NCI-H446 treated with DMSO at 0.1 percent for 48 hours (cell line): ENCODE measurements at places on chromosomes 7 and 10.

DNA sequence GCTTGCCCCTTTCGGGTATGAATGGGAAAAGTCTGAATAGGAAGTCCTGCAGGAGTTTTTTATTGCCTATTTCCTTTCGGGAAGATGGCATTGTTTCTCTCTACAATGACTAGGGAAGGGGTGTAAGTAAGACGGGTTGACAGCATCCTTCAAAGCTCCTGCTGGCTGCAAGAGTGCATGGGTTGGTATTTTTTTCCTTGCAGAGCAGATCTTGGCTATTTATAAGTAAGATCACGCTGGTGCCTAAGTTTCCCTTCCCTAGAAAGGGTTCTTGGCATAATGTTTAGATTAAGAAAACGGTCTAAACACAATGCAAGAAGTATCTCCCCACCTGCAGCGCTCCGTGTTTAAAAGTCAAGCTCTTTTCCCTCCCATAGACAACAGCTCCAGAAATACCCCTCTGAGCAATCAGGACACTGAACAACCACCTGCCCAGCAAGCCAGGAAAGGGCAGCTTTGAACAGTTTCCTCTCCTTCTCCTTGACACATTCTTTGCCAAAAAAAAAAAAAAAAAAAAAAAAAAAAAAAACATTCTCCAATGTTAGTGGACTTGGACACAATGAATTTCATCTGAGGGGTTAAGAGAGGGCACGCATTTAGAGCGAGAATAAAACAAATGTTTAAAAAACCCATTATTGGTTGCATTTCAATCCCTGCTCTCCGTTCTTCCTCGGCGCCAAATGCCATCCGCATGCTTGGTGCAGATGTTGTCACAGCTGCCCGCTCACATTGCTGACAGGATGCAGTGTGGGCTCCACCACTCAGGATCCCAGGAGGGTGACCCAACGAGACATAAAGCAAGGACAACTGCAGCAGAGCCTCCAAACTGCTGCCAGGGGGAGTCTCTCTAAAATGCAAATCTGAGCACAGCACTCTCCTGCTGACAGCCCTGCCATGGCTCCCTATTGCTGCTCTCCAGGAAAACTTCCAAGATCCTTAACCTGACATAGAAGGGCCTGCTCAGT is 427.4 kb upstream of the MGMT start:
- no peak for DNase-seq

DNA sequence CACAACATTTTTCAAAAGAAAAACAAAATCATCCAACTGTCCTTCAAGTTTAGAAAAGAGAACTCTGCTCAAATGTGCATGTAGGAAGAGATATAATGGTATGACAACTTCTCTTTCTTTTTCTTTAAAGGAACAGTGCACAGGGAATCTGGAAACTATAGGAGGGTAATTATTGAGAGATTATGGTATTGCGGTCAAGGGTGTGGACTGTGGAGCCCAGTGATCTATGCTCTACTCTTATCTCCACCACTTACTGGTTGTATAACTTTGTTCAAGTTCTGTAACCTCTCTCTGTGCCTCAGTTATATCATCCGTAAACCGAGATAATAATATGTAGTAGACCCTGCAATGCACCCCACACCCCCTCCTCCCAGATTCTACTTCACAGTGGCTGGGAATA is 69.8 kb upstream of the PCGF5 start:
- DNase-seq = no peak

GRCh38 chr7:125568799-125569198 is 639.2 kb upstream of the POT1 start:
- DNase-seq = no peak

DNA sequence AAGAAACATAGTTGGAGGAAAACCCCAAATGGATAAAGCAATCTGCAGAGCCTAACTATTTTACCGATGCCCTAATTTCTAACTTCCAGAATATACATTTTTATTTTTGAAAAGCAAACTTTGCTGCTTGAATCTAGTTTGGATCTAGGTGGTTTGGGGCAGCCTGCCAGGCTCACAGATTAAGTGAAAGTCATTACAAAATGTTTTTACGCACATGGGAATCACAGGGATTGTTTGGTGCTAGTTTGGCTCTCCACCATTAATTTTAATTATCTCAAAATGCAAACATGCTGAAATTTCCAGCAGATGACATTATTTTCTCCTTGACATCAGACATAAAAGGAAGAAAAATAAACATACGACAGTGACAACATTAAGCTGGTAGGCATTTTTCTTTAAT is 166.7 kb upstream of the INHBA start:
- no peak for DNase-seq

GRCh38 chr10:103894441-103894864 is 23.5 kb downstream of the STN1 start:
- DNase-seq = no peak

GRCh38 chr10:132904814-132905649 is 37.3 kb downstream of the CFAP46 start:
- DNase-seq = no peak

DNA sequence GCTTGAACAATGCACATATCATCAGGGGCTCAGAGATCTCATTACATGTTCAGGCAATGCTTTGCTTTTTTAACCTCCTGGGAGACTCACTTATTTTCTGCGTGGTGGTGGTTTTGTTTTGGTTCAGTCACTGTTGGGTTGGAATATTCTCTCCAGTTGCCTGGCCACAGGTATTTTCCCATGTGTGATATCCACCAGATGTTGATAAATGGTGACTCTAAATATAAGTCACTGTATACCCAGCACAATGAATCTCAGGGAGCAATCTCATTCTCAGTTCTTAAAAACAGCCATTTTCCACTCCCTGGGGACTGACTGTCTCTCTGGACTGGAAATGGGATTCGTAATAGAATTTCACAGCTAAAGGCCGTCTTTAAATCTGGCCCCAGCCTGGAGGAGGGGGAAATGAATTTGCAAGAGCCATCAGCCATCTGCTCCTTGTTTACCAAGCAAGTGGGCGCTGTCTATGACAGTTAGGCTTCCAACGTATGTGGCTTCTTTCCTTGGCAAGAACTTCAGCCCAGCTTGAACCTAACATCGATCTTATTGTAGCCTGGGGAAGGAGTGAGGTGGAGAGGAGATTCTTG is 1106.2 kb downstream of the NRG3 start:
- peak; percentile 87 for DNase-seq

DNA sequence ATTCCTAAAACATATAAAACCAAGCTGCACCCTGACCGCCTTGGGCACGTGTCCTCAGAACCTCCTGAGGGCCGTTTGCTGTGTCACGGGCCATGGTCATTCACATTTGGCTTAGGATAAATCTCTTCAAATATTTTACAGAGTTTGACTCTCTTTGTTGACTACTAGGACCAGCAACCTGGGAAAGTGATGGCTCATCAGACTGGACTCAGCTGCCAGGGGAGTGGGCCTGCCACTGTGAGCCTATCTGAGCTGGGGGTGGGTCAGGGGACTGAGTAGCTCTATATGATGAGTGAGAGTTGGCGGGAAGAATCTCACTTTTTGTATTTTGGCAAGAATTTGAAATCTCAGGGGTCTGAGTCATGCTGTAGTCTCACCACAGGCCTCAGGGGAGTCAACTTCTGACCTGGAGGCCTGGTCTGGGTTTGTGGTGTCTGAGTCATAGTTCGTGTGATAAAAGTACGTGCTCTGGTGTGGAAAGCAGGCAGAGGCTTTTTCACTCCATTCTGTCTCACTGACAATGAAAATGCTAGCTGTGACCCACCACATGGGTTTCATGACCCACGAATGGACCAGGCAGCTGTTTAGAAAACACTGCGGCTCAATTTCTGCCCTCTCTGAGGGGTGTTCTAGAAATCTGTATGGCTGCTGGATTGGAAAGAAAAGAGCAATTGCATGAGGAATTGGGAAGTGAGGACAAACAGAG is 4.2 kb upstream of the UPP1 start:
- DNase-seq = peak; percentile 22

DNA sequence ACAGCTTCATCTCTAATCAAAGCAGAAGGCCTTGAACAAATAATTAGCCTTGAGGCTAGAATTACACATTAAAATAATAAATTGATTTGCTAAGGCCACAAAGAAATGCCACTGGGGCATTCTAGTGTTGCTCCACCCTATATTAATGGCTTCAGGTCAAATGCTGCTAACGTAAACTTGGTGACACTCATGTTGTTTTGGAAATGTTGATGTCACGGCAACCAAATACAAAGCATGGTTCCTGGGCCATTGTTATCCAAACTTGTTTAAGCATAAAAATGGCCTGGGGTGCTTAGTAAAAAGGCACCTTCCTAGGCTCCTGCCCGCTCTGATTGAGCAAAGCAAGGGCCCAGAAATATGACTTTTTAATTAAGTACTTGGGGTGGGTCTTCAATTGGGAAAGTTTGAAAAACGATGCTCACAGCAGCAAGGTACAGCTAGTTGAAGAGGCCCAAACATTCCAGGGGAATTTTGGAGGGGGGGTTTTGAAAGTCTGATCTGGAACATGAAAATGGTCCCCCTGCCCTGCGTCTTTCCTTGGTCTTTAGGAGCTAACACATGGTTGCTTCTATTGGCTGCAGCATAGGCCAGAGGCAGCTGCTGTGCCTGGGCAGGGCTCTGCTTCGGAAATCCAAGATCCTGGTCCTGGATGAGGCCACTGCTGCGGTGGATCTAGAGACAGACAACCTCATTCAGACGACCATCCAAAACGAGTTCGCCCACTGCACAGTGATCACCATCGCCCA is 67.8 kb downstream of the ABCC2 start:
- no peak for DNase-seq

DNA sequence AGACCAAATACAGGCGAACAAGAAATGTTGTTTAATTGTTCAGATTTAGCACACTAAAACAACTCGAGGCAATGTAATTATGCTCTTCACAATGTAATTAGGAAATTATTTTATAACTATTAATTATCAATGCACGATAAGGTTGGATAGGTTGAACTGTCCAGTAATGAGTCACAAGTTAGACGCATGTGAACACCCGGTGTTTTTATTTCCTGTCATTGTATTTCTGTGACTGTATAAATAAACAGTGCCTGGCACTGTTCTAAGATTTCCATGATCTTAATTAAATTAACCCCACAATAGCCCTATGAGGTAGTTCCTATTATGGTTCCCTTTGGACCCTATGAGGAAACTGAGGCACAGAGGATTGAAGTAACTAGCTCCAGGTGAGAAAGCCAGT is 26.2 kb downstream of the C10orf105 start:
- no peak for DNase-seq

DNA sequence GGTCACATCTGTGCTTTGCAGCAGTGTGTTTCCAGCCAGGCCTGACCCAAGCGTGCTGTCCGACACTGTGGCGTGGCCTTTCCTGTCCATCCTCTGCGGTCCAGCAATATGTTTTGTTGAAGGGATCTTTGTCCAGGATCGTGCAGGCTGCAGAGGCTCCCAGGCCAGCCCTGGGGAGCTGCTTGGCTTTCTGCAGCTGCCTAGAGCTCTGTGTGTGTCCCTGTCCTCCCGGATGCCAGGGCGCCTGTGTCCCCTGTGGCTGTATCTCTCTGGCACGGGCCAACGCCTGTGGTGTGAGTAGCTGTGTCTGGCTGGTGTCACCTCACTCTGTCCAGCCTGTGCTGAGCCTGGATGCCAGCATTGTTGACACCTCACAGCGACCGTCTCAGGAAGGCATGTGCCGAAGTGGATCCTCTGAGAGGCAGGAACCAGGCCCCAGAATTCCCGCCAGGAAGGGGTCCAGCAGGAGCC is 94.5 kb downstream of the INPP5A start:
- DNase-seq = no peak

GRCh38 chr10:30737931-30738391 is 108.4 kb upstream of the LYZL2 start:
- no peak for DNase-seq

DNA sequence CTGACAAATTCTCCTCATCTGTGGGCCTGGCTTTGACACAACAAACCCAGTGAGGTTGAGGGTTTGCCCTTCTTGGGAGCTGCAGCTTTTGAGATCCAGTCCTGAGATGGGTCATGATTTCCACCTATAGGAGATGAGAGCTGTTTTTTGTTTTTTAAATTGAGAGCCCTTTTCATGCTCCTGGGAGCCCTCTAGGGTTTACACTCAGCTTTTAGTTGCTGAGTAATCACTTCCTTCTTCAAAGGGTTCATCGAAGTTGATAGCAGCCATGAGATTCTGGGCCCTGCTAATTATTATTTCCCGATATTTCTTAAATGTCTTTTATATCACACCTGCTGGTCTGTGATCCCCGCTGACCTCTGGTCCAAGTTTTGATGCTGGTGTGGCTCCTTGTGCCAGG is 47.3 kb upstream of the VIPR2 start:
- no peak for DNase-seq

- DNase-seq = no peak
Observed at GRCh38 chr7:55521917-55522902, 50.1 kb downstream of the VOPP1 start.

DNA sequence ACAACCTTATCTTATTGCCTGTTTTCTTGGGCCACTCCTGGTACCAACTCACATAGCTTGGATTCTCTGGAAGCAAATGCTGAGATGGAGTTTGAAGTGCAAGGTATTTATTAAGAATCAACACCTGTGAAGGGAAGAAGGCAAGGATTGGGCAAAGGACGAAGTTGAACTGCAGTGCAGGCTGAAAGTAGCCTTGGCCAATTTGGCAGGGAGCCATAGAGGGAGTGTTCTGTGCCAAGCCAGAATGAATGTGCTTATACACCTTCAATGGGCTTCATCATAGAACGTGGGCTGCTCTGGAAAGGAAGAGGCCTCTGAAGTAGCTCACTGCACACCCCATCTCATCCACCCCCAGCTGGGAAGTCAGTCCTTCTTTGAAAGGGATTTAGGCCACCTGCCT is 79.8 kb upstream of the IFRD1 start:
- DNase-seq = no peak

DNA sequence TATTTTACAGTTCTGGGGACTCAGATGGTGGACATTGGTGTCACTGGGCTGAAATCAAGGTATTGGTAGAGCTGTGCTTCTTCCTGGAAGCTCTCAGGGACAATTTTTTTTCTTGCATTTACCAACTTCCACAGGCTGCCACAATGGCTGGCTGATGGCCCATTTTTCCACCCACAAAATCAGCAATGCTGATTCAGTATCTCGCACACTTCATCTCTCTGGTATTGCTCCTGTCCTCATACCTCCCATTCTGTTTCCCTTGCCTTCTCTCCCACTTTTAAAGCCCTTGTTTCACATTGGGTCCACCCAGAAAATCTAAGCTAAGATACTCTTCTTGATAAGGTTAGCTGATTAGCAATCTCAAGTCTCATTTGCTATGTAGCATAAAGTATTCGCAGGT is 530.9 kb upstream of the POM121L12 start:
- no peak for DNase-seq

- peak; percentile 58 for DNase-seq
Observed at GRCh38 chr7:114212721-114213429, 201.7 kb upstream of the FOXP2 start.

- DNase-seq = no peak
Observed at GRCh38 chr10:79411546-79412495, 33.6 kb downstream of the ZCCHC24 start.
